Aortic smooth muscle cell (primary cell): ENCODE measurements at places on chromosomes 2 and 18. TPM values are rescaled to one million over a fixed set of nuclear protein-coding genes. Genes with fewer than 3 reads are reported as not detected.

DHX57 gene
- 26.6 and 28.7 TPM in 2 replicates for total RNA-seq

PLCL1 gene
- 18.6 and 40.2 TPM in 2 replicates for total RNA-seq

ATP8B1 gene
- total RNA-seq: 124 and 210 TPM in 2 replicates

NDUFV2 gene
- total RNA-seq: 106 and 116 TPM in 2 replicates

RGPD4 gene
- under 0.01 TPM in 1 of 2 replicates, not detected in the other for total RNA-seq

KIF5C gene
- 0.06 and 0.13 TPM in 2 replicates for total RNA-seq

EPAS1 gene
- 70.4 and 99.0 TPM in 2 replicates for total RNA-seq

SERPINB5 gene
- total RNA-seq: not detected in 2 replicates

SPR gene
- 30.8 and 31.3 TPM in 2 replicates for total RNA-seq

MAL gene
- total RNA-seq: not detected in 2 replicates

TPO gene
- not detected in 2 replicates for total RNA-seq

MPP4 gene
- 1.7 and 2.0 TPM in 2 replicates for total RNA-seq
